ENCODE measurements at places on chromosomes 3 and 15.

DNA sequence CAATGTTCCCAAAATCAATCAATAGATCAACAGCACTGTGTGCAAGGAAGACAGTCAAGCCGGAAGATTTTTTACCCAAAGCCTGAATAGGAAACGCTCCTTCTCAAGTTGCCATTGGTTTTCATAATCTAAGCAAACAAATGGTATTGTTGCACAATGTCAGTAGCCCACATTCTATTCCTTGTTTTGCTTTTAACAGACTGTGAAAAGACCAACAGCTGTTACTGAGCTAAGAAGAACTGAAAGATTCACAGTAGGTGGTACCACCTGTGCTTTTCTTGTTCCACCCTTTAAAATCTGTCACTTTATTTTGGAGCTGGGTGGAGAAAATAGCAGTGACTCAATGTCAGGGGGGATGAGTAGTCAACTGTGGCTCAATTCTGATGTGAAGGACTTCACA lies 357.5 kb upstream of the CADM2 start:
- DNase-seq, result no peak

DNA sequence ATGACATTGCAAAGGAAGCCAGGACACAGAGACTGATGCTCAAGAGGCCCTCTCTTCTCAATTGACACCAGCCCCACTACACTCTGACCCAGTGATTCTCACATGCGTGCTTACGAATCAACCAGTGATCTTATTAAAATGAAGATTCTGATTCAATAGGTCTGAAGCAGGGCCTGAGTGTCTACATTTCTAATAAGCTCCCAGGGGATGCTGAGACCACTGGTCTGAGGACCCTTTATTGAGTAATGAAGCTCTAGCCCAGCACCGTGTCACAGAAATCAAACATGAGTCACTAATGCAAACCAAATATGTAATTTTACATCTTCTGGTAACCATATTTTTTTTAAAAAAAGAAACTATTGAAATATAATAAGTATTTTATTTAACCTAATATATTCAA lies 689.1 kb upstream of the LMCD1 start:
- DNase-seq, result no peak

DNA sequence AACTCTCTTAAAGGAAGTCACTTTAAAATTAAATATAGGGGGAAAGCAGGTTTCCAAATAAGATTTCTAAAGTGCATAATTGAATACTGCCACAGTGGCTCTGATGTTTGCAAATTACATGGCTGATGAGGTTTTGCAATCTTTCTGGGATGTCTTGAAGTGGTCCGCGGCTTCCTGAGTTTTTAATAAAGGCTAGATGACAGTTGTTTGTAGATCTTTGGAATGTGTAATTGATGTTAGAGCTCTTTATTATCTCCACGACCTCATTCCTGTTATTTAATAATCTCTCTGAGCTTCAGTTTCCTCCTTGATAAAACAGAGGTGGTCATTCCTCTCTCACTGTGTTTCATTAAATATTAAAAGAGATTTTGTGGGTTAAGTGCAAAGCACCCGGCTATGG lies 27.0 kb upstream of the CEMIP start:
- DNase-seq, result no peak

DNA sequence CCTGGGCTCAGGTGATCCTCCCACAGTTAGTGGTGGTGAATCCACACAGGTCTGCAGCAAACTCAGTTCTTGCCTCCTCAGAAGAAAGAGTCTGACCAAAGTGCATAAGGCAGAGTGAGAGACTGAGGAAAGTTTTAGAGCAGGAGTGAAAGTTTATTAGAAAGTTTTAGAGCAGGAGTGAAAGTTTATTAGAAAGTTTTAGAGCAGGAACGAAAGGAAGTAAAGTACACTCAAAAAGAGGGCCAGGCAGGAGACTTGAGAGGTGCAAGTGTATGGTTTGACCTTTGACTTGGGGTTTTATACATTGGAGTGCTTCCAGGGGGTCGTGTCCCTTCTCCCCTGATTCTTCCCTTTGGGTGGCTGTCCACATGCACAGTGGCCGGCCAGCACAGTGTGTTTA lies 84.2 kb downstream of the LSM3 start:
- no peak for DNase-seq

Data from stimulated activated CD4-positive, alpha-beta T cell treated with anti-CD3 and anti-CD28 coated beads, Interleukin-2, amount 100 ng/mL, for 24 hours (primary cell).